ENCODE measurements at places on chromosomes 13 and 19.

DNA sequence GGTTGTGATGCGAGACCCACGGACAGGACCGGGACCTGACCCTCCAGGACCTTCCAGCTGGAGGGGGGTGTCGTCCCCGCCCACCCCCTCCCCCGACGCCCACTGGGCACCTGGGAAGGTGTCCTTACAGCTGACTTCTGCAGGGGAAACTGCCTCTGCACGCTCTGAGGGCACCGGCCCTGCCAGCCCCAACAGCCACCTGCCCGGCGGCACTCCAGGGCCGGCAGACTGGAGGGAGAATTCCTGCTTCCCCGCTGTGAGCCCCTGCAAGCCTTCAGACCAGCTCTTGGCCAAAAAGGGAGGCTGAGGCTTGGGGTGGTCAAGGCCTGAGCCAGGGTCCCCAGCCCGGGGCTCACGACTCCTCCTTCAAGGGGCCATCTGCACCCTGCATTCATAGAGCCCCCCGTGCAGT lies 1.2 kb downstream of the CNN2 start:
- no peak for DNase-seq

DNA sequence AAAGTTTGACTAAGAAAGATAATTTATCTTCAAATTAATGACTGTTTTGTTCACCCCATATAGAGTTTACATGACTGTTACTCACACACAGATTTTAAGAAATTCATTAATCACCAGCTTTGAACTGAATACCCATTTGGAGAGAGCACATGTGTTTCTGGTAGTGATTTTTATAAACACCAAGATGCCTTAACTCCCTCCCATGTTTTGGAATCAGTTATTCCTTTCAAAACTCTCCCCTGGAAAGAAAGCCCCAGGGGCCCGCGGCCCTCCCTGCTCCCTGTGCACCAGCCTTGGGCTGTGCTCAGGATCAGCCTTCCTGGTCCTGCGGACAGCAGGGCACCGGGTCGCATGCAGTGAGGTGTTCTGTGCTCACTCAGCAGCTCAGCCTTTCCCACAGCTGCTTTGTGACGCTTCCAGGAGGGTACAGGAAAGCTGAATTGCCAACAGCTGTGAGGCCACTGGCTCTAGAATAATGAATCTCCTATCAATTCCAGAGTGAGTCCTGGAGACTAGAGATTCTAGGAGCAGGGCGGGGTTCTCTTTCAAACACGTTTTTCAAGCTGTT lies 483.2 kb downstream of the EFNB2 start:
- DNase-seq, result no peak

- peak; percentile 43 for DNase-seq
Observed at GRCh38 chr13:111429064-111429558, 108.7 kb downstream of the TEX29 start.

DNA sequence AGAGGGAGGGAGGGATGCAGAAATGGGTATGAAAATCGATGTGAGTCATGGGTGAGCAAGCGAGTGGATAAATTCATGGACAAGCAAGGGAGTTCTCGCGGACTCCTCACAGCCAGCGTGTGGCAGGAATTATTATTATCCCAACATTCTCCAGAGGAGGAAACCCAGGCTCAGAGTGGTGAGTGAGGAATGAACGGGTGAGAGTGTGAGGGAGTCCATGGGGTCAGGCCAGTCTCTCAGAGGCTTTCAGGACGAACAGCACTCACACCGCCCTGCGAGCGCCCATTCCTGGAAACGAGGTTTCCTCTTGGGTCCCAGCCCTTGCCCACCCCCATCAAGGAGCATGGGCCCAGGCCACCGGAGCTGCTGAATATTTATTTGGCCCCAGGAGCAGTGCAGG lies 6.3 kb upstream of the DNAAF3 start:
- no peak for DNase-seq

GRCh38 chr19:13840305-13841085 lies 36.4 kb upstream of the NANOS3 start:
- DNase-seq, result peak; percentile 83

DNA sequence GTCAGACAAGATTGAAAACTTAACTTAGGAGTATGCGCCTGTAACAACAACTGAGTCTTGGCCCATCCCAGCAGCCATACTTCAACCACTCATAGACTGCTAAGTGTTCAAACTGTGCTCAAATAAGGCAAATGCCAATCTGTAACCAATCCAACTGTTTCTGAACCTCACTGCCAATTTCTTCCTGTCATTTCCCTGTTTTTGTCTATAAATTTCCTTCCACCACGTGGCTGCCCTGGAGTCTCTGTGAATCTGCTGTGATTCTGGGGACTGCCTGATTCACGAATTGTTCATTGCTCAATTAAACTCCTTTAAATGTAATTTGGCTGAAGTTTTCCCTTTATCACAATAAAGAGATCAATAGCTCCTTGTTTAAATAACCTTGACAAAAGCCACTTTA lies 50.8 kb upstream of the FREM2 start:
- DNase-seq, result no peak
